Natural killer cell treated with Interleukin-12 subunit alpha and Interleukin-12 subunit beta and Interleukin-15 and Interleukin-18, amount 100 ng/mL, for 72 hours (primary cell): ENCODE measurements at places on chromosomes 3 and 15. TPM values are rescaled to one million over a fixed set of nuclear protein-coding genes. Genes with fewer than 3 reads are reported as not detected.

DNA sequence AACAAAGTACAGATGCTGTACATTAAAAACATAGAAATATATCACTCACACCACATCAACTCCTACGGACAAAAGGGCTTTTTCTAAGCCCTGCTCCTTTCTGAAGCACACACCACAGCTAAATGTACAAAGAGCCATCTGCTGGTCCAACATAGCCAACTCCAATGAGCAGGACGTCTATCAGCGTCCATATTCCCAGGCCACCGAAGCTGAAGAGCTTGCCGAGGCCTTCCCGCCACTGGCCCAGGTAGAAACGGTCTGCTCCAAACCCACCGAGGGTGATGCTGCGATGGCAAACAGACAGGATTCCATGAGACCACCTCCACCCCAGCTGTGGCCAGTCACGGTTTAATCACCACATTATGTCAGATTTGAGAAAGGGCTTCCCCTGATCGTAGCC, 9.8 kb downstream of the TM2D3 start:
- DNase-seq, result no peak

GRCh38 chr3:134903837-134904236, 108.8 kb downstream of the EPHB1 start:
- DNase-seq, result no peak

- no peak for DNase-seq
Observed at GRCh38 chr3:177250151-177250550, 52.9 kb upstream of the TBL1XR1 start.

DNA sequence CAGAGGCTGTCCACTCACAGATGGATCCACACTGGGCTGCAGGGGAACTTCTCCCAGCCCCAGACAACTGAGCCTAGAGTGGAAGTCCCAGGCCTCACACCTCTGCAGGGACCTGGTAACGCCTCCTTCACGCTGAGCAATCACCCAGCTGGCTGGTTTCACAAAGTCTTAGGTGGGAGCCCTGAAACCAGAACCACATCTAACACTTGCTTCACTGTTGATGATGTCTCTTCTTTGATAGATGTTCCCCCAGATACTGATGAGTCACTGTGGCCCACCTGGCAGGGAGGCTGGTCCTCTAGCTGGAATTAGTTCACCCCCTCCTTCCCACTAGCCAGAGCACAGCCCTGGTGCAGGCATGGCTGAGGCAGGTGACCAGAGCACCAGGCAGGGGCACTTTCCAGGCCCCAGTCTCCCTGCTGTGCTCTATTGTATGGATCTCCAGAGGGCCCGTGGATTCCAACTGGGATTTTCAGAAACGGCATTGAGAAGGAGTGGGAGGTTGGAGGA, 33.5 kb downstream of the MYL3 start:
- peak; percentile 72 for DNase-seq

DNA sequence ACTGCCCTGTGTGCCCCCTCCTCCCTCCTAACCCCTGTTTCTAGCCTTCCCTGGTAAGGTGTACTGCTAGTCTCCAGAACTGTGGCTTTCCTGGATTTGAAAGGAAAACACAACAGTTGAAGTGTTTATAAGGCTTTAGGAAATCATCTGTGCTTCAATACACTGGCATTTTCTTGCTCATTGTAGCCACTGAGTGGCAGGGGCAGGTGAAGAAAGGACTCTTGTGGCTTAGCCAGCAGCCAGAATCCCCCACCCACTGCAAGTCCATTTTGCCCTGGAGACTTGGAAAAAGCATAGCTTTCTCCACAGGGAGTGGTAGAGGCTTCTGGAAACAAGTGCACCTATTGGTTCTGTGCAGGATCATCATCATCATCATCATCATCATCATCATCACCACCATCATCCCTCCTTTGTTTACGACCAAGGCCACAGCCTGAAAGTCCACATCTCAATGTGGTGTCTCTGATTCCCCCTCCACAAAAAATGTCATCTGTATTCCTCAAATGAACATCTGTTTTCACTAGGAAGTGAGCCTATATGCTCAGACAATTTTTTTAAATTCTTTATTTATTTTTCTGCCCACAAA, 33.4 kb downstream of the AQP9 start:
- DNase-seq, result no peak

DNA sequence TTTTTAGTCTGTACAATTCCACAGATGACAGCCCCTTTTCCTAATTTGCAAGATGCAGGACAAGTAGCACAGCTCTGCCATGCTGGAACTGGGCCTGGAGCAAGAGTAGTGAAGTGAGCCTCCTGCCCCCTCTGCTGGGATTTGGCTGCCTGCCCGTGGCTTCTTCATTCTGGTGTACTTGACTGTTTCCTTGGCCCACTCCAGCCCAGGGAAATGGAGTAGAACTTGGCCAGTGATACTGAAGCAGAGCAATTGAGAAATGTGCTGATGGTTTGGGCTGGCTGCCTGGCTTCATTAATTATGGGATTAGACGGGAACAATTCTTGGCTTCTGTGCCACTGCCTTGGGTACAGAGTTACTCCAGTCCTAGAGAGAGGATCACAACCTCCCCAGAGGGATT, 2.8 kb downstream of the GPD1L start:
- no peak for DNase-seq

DNA sequence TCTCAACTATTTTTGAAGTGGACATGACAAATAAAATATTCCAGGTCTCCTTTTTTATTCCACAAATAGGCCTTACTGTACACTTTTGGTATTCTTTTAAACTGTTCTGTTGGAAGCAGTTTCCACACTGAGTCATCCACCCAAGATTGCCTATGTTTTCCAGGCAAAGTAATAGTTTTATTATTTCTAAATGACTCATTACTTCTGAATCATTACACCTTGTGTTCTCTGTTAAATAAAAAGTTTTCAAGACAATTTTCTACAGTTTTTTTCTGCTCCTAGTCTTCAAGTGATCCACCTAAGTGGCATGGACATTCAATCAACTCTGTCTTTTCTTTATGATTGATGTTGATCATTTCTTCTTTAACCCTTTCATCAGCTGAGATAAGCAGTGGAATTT, 26.5 kb downstream of the PPP2R3A start:
- DNase-seq, result no peak

- no peak for DNase-seq
Observed at GRCh38 chr3:112083239-112083638, 3.0 kb upstream of the C3orf52 start.

GRCh38 chr3:25025236-25025635, 402.8 kb upstream of the RARB start:
- no peak for DNase-seq

AGTR1 gene
- not detected for total RNA-seq

CHL1 gene
- not detected for total RNA-seq
